ENCODE measurements at places on chromosomes 7 and 10.

DNA sequence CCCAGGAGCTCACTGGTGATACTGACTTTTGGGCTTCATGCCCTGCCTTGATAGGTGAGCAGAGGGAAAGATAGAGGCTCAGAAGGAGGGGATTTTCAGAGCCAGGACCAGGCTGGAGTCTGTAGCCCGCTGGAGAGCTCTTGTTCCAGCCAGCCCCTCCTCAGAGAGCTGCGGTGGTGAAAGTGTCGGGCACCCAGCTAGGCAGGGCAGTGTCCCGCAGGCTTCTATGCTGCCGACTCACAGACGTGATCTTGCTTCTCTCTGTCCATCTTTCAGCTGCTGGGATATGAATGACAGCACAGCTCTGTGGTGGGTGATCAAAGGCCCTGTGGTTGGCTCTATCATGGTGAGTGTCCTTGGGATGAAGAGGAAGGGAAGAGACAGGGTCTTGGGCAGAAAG lies 35.2 kb downstream of the ADCYAP1R1 start:
- no peak for DNase-seq

- DNase-seq, result peak; percentile 51
Measured at GRCh38 chr7:127619681-127620405, 1.9 kb upstream of the PAX4 start.

DNA sequence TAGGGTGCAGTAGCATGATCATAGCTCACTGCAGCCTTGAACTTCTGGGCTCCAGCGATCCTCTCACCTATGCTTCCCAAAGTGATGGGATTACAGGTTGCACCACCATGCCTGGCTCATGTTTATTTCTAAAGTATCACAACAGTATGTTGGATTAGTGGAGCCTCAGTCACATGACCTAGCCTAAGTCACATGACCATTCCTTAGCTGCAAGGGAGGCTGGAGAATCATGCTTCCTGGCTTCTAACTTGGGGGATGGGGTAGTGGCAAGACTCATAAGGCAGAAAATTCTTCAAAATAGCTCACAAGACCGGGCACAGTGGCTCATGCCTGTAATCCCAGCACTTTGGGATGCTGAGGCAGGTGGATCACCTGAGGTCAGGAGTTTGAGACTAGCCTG lies 26.9 kb upstream of the TPST1 start:
- peak; percentile 20 for DNase-seq

GRCh38 chr7:33562996-33563395 lies 342.3 kb upstream of the BMPER start:
- no peak for DNase-seq

- DNase-seq, result peak; percentile 90
Measured at GRCh38 chr10:80408242-80409101, at the start of gene PRXL2A. Gene PRXL2A, plus strand, starts transcription at chr10:80408551. Its CDS starts 11,917 bp downstream, at chr10:80420468.

DNA sequence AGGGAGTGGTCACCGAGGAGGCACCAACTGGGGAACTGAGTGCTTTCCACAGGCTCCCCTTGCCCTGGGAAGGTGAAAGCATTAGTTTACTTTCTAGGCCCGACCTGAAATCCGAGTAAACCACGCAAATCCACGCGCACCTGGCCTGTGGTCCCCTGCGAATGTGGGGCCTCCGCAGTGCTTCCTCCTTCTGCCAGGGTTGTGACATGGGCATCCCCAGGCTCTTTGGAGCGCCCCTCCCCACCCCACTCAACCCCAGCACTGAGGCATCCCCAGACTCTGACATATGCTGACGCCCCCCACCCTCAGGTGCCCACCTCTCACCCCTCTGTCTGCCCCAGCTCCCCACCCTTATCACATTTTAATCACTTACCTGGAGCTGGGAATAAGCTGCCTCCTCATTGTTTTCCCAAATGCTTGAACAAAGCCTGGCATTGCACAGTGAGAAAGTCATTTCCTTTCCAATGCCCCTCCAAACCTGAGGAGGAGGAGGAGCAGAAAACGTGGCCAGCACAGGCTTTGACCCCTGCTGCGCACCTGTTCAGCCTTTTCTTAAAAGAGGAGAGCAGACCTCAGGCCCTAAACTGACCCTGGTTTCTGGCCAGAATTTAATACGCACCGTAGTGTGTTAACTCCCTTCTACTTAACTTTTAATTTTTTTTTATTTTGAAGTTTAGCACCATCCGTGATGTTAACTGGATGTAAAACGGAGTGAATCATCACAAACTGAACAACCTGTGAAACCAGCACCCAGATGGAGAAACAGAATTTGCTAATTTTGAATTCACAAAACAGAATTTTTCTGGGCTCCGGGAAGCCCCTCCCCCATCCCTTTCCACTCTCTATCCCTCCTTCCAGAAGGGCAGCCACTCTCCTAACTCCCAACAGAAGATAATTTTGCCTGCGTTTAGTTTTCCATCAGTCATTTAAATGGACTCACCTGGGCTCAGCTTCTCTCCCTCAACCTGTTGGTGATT lies 129.4 kb downstream of the WDR11 start:
- no peak for DNase-seq

DNA sequence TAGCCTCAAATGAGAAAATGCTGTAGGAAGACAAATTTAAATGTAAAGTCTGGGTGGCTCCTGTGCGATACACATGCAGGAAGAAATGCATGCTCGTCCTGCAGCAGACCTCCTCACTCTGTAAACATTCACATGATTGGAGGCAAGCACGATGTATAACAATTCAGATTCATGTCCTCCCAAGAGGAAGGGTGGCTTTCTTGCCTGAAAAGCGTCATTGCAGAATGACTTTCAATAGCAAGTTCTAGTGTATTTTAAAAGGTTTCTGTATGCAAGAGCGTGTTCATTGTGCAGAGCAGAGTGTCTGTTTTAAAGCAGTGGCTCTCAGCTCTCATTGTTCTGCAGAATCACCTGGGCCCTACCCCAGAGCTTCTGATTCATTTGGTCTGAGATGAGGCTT lies 170.3 kb upstream of the CELF2 start:
- DNase-seq, result no peak

DNA sequence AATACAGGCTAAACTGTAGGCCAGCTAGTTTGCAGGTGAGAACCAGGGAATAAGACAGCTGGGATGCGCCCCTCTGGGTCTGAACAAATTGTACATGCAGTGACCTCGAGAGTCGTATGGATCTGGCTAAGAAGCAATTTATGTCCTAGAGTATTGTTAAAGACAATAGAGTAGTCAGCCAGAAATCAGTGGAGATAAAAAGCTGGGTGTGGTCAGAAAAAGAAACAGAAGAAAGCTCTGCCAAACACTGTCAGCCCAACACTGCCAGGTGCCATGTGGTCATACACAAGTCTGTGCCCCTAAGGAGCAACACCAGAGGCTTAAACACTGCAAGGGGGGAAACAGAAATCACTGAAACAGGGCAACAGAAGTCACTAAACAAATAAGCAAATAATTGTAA lies 62.2 kb downstream of the CNOT4 start:
- no peak for DNase-seq

GRCh38 chr10:116060864-116061263 lies 212.1 kb downstream of the GFRA1 start:
- DNase-seq, result no peak

GRCh38 chr10:52031771-52032170 lies 282.3 kb upstream of the DKK1 start:
- no peak for DNase-seq

DNA sequence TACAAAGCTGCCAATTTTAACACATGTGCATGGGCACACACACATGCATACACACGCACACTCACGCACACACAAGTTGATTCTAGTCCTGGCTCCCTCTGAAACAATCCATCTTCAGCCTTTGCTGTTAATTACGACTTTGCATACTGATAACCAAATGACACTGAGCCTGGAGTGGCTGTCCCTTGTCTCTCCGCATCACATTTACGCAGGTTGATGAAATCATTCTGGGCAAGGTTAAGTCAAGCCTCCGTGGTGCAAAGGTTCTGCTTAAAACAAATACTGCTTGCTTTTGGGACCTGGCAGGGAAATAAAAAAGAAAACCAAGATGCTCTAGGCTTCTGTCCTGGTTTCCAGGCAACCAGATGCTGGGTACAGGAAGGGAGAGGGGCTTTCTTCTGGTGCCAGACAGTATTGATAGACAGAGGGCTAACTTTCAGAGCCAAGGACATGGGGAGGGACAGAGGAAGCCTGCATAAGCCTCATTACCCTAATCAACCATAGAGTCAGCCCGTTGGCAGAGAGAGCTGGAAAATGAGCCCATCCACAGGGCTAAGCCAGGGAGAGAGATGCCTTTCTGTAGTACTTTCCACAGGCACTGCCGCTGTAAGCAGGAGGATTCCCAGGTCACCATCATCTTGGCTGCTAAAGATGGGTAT lies 233.0 kb downstream of the WDR11 start:
- DNase-seq, result no peak

DNA sequence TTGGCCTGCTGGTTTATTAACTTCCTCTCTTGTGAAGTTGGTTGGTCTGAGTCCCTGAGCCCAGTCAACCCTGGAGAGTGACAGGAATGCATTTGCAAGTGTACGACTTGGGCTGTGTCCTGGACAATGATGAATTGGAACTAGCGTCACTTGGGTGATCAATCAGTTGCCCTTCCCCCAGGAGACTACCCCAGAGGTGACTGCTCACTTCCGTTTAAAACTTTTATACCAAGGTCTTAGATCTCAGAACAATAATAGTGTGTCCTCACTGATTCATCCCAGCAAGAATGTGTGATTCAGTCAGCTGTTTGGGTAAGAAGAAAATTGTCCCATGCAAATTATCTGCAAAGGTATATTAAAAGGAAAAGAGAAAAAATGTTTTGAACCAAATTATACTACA lies 102.9 kb upstream of the ARMC3 start:
- no peak for DNase-seq

All from DMS53 (cell line).